ENCODE measurements at places on chromosomes 2 and 18.
A peak's percentile ranks its signal among the peaks of the same experiment; 100 is the strongest.

DNA sequence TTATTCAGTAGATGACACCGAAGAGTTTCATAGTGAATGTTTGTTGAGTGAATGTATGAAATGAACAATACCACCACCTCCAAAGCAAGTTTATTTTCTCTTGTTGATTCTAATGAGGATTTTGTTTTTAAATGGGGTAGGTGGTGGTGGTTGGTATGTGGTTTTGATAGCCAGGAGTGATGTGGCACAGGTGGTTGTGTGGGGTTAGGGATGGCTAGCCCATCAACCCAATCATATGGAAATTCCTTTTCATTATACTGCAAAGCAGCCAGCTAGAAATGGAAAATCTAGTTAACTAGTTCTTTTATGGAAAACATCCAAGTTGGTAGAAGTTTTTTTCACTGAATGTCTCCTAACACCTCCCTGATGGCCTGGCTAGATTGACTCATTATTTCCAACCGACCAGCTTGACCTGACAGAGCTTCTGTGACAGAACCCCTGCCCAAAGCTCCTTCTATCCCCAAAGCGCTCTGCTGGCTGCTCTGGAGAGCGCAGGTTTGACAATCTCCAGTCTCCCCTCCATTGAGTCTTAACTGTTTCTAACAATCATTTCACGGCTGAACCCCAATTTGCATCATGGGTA, 376.9 kb downstream of the MTX2 start:
- DNase-seq: no peak

DNA sequence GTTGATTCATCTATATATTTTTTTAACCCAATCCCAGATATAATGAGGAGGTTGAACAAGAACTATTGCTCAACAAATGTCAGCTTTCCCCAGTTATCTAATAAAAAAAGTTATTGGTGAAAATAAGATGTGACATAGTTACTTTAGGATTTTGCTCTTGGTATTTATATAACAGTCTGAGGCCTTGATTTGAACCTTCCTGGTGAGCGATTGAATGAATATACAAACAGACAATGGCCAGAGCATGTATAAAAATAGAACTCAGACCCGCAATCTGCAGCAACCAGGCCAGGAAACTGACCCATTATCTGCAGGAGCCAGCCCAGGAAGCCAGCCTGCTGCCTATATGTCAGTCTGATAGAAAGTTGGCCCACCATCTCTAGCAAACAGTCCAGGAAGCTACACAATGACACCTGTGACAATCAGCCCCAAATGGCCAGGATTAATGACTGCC, 81.6 kb downstream of the HS6ST1 start:
- no peak for DNase-seq

GRCh38 chr18:32684096-32684495, 88.7 kb downstream of the KLHL14 start:
- DNase-seq: no peak

GRCh38 chr2:9288233-9288632, 81.6 kb downstream of the ASAP2 start:
- peak; percentile 89 for DNase-seq

- no peak for DNase-seq
Observed at GRCh38 chr18:73639788-73640187, 507.8 kb downstream of the FBXO15 start.

DNA sequence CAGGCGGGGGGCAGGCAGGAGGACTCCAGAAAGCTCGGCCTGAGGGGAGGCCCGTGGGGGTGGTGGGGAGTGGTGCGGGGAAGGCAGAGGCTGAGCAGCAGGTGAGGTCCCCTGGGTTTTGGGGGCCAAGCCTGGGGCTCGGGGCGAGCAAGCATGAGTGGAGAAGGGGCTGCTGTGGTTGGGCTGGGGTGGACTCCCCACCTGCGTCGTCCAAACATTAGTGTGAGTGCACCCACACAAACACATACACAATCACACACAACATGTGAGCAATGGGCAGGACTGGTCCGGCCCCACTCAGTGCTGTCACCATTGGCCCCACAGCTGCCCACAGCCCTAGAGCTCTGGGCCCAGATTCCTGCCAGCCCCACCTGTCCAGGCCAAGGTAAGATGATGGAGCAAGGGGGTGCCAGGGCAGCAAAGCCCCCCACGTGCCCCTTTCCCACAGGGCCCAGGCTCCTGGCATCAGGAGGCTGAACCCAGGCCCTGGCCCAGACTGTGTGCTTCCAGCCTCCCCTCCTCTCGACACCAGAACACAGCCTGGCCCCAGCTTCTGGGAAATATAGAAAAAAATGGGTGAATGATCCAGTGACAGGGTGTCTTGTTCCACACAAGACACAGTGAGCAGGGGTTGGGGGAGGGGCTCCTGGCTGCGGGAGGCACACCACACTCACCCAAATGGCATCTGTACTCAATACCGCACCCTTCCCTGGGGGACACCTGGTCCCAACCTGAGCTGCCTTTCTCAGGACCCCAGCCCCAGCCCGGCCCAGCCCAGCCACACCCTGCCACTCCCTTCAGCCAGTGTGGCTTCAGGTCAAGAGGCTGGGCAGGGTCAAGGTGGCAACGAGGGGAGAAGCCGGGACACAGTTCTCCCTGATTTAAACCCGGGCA, 463 bp upstream of the ALPP start:
- DNase-seq: no peak

All from hepatic stellate cell (primary cell).